ENCODE measurements at places on chromosomes 1 and 21. TPM values are rescaled to one million over a fixed set of nuclear protein-coding genes. Genes with fewer than 3 reads are reported as not detected.

The GBP5 gene
- 0.99 TPM for total RNA-seq

- peak; percentile 51 for DNase-seq
Observed at GRCh38 chr1:7454052-7454815, 316.9 kb upstream of the VAMP3 start.

DNA sequence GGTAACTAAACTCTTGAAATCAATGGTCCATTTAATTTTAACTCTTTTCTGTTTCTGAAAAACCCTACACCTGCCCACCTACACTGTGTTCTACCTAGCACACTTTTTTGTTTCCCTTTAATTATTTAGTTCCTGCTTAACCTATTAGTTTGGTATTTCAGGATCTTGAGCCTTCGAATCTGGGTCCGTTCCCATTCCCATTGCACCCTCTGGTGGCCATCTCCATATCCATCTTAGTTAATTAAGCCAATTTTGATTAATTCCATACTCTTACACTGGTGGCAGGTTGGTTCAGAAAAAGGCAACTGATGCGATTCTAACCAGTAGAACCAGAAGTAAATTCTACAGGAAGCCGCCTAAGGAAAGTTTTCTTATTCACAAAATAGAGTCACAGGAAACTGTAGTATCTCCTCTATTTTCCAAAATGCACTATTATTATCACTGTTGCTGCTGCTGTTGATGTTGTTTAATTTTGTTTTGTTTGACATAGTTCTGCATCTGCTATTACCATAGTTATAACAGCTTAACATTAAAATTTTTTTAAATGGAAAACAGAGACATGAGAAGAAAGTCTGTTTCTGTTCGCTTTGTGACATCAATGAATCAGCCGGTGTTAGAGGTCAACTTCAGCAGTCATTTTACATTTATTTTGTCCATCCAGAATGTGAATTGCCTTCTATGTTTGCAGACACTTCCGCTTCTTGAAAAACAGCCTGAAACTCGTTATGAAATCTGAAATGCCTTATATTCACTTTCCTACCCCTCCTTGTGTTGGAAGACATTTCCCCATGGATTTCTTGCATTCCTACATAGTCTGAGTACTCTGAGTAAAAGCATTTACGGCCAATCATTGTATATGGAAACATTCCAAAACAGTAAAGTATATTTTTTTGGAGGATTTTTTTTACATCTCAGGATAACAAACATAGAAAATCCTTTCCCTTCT, 115.5 kb upstream of the NCAM2 start:
- no peak for DNase-seq

The CNIH3 gene
- total RNA-seq, result 0.99 TPM

The ITLN2 gene
- not detected for total RNA-seq

- no peak for DNase-seq
Observed at GRCh38 chr1:92805216-92805615, 20.3 kb upstream of the EVI5 start.

DNA sequence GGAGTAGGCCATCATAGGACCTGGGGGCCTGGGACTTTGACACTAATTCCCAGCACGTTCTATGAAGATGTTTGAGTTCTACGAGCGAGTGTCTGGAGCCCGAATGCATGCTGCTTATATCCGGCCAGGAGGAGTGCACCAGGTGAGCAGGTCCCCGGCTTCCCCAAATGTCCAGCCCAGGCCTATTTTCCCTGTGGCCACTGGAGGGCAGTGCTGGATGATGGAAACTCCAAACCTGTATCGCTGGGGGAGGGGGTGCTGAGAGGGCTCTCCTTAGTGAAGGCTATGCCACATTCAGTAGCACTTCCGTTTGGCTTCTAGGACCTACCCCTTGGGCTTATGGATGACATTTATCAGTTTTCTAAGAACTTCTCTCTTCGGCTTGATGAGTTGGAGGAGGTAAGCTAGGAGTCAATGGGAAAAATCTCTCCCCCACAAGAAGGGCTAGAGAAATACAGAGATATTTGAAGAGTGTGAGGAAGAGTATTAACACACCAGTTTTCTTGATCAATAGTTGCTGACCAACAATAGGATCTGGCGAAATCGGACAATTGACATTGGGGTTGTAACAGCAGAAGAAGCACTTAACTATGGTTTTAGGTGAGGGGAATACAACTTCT, 5.2 kb upstream of the FCER1G start:
- DNase-seq, result peak; percentile 75

- DNase-seq, result peak; percentile 68
Observed at GRCh38 chr1:156623946-156624813, 5.0 kb downstream of the HAPLN2 start.

GRCh38 chr1:243364866-243365265, 109.0 kb downstream of the SDCCAG8 start:
- DNase-seq, result no peak
